Activated CD4-positive, alpha-beta T cell treated with anti-CD3 and anti-CD28 coated beads, Interleukin-2, amount 10 ng/mL, durations not matched to agents 7 days and 5 days (primary cell): ENCODE measurements at places on chromosomes 11 and 22.

- DNase-seq = no peak
Measured at GRCh38 chr22:48103126-48103875, 1340.9 kb downstream of the TBC1D22A start.

- DNase-seq = no peak
Measured at GRCh38 chr11:71565263-71565662, at the start of gene KRTAP5-10. Gene KRTAP5-10 (plus strand): TSS chr11:71565563. CDS start chr11:71565588, 25 bp downstream.

- no peak for DNase-seq
Measured at GRCh38 chr22:30868663-30869385, 99.8 kb downstream of the MORC2 start.

DNA sequence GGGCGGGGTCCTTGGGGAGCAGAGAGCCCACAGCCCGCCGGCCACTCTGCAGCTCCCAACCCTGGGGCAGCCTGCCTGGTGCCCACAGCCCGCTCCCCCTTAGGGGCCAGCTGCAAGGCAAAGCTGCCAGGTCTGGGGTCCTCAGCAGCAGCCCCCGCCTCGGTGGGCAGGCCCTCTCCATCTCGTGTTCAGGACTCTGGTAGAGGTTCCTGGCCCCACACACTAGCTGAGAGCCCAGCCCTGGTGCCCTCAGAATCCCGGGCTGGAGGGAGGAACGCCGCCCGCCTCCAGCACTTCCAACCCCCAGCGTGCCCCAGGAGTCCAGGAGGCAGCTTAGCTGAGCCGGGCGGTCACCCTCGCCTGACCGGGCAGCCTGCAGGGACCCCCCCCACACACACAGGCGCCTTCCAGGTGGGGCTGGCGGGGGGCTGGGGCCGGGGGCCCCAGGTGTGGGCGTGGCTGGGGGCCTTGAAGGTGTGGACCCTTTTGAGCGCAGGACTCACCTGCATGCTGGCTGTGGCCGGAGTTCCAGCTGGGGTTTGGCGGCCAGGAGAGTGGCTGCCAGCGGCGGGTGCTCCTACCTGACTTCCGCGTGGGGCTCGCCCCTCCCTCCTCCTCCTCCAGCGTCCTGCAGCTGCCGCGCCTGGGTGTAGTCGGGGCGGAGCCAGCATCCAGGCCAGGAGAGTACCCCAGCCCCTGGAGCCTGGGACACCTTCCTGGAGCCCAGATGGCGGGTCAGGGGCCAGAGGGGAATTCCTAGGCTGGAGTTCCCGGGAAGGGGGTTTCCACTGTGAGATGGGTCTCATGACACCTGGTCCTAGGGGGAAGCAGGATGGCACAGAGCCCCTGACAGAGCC lies at the start of gene ANO9:
Gene ANO9 (minus strand): TSS at position 594 of the 857 bp plus-strand sequence. CDS start 85 bp downstream, at position 509.
- DNase-seq = peak; percentile 76

GRCh38 chr11:77068457-77069335 lies 1.9 kb downstream of the CAPN5 start:
- no peak for DNase-seq

DNA sequence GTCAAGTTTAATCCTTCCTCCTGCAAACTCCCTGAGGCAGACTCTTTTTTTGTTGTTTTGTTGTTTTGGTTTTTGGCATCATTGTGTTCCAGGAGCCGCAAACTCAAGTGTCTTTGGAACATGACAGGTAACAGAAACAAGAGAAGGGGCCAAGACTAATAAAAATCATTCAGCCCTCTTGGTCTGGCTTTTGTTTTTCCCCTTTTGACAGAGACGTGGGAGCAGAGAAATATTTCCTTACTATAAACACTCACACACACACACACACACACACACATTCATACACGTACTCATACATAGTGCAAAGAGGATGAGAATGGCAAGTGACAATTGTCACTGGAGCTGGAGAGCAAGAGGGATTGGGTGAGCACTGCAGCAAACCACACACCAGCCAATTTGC lies 10.4 kb upstream of the ASPHD2 start:
- no peak for DNase-seq

DNA sequence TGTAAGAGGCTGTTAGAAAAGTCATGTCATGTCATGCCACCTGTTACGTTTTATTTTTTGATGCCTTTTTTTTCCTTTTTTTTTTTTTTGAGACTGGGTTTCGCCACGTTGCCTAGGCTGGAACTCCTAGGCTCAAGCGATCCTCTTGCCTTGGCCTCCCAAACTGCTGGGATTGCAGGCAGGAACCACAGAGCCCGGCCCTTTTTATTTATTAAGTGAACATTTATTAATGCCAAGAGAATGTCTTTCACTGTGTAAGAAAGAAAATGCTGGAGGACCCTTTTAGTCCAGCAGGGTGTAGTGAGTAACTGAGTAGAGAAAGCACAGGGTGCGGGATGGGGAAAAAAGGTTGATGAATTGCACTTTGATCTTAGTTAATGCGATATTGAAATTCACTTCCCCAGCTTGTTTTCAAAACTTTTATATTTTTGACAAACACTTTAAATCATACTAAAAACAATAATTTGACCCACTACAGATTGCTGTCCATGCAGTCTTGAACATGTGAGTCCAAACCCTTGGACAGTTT lies 2.3 kb upstream of the XBP1 start:
- no peak for DNase-seq

- DNase-seq = peak; percentile 72
Measured at GRCh38 chr11:82959987-82960778, 58.6 kb downstream of the DDIAS start.

GRCh38 chr11:110169738-110170137 lies 76.5 kb downstream of the ZC3H12C start:
- no peak for DNase-seq

GRCh38 chr22:49179175-49179574 lies 648.5 kb downstream of the BRD1 start:
- no peak for DNase-seq

GRCh38 chr22:28887725-28888459 lies 4.5 kb downstream of the ZNRF3 start:
- no peak for DNase-seq

- DNase-seq = no peak
Measured at GRCh38 chr11:5275369-5276110, 5.8 kb upstream of the HBE1 start.

- no peak for DNase-seq
Measured at GRCh38 chr11:46275964-46276641, 1.4 kb upstream of the CREB3L1 start.

DNA sequence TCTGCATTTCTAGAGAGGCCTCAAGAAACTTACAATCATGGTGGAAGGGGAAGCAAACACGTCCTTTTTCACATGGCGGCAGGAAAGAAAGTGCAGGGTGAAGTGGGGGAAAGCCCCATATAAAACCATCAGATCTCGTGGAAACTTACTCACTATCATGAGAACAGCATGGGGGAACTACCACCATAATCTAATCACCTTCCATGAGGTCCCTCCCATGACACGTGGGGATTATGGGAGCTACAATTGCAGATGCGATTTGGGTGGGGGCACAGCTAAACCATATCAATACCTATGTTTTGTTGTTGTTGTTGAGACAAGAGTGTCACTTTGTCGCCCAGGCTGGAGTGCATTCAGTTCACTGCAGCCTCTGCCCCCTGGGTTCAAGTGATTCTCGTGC lies 29.9 kb downstream of the SFI1 start:
- no peak for DNase-seq

GRCh38 chr22:19843107-19843856 lies 11.4 kb downstream of the GNB1L start:
- DNase-seq = no peak

GRCh38 chr22:40486962-40487602 lies 116.7 kb downstream of the SGSM3 start:
- DNase-seq = no peak

DNA sequence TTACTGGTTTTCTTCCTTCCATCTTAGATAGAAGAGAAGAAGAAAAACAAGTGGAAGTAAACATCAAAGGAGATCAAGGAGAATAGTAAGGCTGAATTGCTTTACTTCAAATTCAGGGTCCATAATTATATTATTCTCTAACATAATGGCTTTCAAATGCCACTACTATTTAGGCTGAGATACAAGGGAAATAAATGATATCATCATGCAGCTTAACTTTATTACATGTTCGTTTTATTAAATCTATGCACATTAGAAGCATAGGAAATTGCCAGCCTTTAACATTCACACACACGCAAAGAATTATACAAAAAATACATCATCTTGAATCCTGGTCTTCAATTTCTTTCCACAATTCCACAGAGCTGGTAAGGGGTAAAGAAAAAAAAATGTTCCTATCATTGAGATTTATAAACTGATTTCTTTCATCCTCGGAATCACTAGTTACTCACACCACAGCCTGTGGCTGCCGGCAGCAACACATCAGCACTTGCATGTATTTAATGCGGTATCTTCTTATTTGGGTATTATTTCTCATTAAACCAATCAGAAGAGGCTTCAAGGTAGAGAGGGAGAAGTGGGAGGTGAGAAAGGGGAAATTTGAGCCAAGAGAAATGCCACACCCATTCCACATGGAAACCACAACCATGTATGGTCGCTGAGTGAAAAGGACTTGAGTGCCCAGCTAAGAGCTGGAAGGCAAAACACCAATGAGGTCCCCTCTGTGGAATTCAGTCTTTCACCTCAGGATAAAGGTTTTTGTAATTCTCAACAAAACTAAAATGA lies 26.3 kb downstream of the SYTL2 start:
- no peak for DNase-seq

DNA sequence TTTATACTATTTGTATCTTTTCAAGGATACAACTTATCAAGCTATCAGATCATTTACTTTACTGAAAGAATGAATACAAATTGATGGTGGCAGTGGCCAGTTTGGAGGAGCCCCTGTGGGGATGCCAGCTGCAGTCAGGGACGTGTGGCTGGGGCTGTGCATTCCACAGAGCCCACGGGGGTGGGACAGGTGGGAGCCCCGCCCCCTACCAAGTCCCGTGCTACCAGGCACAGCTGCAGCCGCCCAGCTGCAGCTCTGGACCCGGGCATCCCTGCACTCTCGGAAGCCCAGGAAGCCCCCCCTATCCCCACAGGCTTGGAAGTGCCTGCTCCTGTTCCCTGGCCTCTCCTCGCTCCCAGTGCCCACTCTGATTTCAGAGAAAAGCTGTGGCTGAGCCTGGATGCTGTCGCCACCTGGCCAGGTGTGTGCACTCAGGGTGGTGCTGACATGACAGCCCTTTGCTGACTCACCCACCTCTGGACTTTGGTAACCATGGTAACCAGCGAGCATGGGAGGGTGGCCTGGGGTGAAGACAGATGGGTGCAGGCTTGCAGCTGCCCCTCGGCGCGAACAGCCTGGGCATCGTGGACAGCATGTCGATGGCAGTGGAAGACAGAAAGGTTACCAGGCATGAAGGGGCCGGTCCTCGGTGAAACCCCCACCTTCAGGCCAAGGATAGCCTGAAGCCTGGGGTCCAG lies 138.1 kb downstream of the SBF2 start:
- no peak for DNase-seq

DNA sequence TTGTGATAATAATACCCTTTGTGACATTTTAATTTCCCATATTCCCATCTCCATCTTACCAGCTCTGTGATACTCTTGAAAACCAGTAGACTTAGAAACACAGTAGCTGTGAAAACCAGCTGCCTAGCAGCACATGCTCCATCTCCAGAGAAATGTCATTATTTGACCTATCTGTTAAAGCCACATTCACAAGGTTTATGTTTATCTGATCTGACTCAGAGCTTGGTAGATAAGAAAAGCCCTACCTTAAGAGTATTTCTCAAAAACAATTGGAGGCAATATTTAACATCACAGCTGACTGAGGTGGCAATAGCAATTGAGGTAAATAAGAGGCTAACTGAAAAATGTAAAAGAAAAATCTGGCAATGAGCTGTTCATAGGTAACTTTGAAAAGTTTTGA lies 8.1 kb upstream of the ANO3 start:
- DNase-seq = no peak

- DNase-seq = no peak
Measured at GRCh38 chr11:8684600-8685290, 2.2 kb downstream of the RPL27A start.

DNA sequence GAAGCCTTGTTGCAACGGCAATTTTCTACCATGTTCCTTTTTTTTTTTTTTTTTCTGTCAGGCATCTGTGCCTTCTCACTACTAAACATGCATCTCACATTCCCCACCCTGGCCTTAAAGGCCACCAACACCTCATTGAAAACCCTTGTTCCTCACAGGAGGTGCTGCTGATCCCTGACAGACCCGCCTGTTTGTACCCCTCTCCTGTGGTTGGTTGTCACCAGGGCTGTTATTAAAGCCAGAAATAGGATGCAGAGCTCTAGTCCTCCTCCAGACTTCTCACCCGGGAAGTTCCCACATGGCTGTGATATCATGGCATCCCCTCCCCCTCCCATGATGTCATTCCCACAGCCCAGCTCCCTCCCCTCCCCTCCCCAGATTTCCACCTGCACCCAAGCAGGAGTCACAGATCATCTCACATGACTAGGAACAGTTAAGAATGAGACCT lies 302.8 kb upstream of the NCAM1 start:
- no peak for DNase-seq

DNA sequence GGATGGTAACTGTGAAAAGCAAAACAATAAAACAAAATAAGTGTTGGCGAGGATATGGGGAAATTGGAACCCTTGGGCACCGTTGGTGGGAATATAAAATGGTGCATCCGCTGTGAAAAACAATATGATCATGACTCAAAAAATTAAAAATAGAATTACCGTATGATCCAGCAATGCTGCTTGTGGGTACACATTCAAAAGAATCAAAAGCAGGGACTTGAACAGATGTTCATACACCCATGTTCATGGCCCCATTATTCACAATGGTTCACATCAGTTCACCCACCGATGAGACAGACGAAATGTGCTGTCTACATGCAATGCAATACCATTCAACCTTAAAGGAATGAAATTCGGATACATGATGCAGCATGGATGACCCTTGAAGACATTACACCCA lies 1.2 kb upstream of the DERL3 start:
- DNase-seq = no peak

GRCh38 chr11:17392872-17393271 lies 4.4 kb upstream of the KCNJ11 start:
- DNase-seq = no peak

- no peak for DNase-seq
Measured at GRCh38 chr11:126518972-126519690, 163.6 kb downstream of the ST3GAL4 start.

GRCh38 chr22:49081261-49081666 lies 746.4 kb downstream of the BRD1 start:
- no peak for DNase-seq

- DNase-seq = no peak
Measured at GRCh38 chr11:64915376-64915887, 1.6 kb downstream of the ATG2A start.

GRCh38 chr11:102599642-102600261 lies 25.4 kb downstream of the MMP20 start:
- DNase-seq = no peak
